ENCODE measurements at places on chromosomes 4 and X.

GRCh38 chr4:144739511-144740033, 93.6 kb downstream of the HHIP start:
- no peak for DNase-seq

DNA sequence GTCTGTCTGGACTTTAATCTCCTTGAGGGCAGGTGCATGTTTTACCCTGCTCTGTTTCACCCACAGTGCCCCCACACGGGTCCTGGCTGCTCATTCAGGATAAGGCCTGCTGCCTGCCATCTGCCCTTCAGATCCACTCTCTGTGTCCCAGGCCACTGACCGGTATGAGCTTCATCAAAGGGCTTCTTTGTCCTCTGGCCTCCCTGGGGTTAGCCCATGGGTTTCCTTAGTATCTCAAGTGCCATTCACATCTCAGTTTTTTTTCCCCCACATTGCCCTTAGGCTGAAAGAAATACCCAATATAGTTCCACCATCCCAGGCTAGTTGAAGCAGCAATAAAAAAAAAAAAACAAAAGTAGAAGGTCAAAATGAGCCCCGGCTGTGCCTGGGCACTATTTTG, 9.3 kb downstream of the CD99L2 start:
- no peak for DNase-seq

DNA sequence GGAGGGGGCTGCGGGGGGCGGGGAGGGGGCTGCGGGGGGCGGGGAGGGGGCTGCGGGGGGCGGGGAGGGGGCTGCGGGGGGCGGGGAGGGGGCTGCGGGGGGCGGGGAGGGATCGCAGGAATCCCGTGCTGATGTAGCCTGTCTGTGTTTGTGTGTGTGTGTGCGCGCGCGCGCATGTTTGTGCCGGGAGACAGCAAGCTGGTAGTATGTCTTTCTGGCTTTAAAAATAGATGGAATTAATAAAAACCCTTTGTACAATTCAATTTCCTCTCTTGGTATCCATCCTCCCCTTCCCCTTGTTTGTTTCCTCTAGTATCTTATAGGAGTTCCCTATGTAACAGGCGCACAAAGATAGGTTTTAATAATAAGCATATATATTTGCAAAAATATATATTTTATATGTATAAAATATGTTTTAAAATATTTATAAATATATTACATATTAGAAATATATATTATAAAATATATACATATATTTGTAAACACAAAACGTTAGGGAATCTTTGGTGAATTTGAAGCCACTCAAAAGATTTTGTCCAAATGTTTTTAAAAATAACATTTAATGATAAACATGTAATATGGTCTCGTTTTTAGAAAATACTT, 782 bp downstream of the ARHGAP24 start:
- no peak for DNase-seq

GRCh38 chr4:17336986-17337385, 174.9 kb downstream of the QDPR start:
- no peak for DNase-seq

GRCh38 chr4:137558951-137559350, 26.7 kb upstream of the PCDH18 start:
- no peak for DNase-seq

DNA sequence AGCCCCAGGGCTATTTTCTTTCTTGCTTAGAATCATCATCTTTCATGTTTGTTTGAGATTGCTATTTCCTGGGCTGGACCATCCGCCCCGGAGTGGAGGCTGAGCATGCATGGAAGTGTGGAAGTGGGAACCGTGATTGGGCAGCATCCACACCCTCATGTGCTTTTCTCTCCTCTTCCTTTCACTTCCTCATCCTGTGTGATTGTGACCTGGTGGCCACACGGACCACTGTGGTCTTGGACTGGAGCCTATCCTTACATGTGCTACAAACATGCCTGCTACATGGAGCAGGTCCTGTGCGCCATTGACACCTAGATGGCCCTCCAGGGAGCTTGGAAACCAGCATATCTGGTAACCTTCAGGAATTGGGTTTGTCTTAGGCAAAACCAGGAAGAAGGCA, 175.9 kb upstream of the LCORL start:
- DNase-seq, result no peak

- DNase-seq, result peak; percentile 67
Measured at GRCh38 chrX:86148024-86148511, at the start of gene DACH2. Gene DACH2, plus strand, starts transcription at chrX:86148451.

GRCh38 chr4:83197555-83198235, 83.2 kb upstream of the PLAC8 start:
- no peak for DNase-seq

DNA sequence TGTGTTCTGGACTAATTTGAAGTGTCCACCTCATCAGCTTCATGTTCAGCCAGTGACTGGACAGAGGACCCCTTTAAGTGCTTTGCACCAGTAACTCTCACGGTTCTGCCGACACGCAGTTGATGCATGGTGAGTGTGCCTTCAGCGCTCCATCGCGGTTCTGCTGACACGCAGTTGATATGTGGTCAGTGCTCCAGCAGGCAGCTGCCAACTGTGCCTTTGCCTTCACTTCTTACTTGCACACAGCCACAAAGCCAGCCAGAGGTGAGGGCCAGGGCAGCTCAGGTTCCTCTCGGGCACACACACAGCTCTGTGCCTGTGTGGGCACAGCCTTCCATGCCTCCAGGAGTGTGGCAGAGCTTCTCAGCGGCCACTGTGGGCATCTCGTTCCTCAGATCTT, 12.4 kb downstream of the NKX1-1 start:
- DNase-seq, result no peak

DNA sequence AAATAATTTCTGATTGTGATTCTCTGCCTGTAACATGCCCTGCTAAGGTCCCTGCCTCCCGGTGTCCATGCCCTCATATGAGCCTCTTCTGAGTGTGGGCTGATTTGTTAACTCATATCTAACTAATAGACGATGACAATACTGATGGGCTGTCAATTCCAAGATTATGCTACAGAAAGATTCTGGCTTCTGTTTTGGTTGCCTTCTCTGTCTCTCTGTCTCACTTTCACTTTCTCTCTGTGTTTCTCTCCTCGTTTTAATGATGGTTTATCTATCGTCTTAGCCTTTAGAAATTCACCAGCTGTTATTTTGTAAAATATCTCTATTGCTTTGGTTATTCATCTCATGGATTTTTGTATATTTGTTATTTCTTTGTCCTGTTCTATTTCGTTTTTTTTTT, 312.5 kb upstream of the ANXA10 start:
- DNase-seq, result no peak

- no peak for DNase-seq
Measured at GRCh38 chrX:23825675-23826074, 42.7 kb downstream of the SAT1 start.

DNA sequence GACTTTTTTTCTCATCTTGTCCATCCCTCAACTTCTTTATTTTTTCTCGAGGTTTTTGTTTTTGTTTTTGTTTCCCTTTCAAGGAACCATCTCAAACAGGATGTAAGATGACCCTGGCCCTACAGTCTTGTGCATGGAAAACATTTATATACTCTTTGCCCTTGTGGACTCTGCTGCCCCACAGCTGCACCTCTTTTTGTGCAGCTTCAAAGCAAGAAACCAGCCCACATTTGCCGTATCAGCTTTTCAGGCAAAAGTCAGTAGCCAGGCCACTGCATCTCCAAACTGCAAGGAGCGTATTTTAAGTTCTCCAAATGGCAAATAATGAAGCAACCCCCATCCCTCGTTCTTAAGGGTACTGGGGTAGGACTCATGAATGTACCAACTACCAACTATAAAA, 756.5 kb downstream of the C4orf33 start:
- no peak for DNase-seq

Data from activated CD8-positive, alpha-beta memory T cell treated with anti-CD3 and anti-CD28 coated beads for 24 hours (primary cell).